OCI-M1 (cell line): ENCODE measurements at places on chromosomes 12 and 14.

DNA sequence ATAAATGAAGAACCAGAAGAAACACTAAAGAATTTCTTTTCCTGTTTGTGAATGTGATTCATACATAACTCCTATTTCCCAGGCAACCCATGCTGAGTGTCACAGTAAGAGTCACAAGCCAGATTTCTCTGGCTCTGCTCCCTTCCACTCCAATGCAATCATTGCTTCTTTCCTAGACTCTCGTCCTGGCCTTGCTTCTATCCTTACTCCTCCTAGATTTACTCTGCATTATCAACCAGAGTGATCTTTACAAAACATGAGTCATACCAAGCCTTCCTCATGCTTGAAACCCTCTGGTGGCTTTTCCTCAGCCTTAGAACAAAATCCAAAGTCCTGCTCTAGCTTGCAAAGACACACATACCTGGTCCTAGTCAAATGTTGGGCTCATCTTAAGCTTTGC, 13.3 kb downstream of the IL22 start:
- DNase-seq = peak; percentile 46

GRCh38 chr12:119901670-119902069, 24.6 kb upstream of the CIT start:
- DNase-seq = no peak

- peak; percentile 19 for DNase-seq
Measured at GRCh38 chr12:10497602-10498001, 8.1 kb upstream of the EIF2S3B start.

GRCh38 chr12:20800160-20800559, 10.3 kb upstream of the SLCO1B3 start:
- DNase-seq = peak; percentile 8

- DNase-seq = peak; percentile 13
Measured at GRCh38 chr14:89912667-89913211, 41.8 kb downstream of the EFCAB11 start.
